Anterior cingulate cortex (tissue), 58 donors: ENCODE measurements at places on chromosomes 7 and 10.

DNA sequence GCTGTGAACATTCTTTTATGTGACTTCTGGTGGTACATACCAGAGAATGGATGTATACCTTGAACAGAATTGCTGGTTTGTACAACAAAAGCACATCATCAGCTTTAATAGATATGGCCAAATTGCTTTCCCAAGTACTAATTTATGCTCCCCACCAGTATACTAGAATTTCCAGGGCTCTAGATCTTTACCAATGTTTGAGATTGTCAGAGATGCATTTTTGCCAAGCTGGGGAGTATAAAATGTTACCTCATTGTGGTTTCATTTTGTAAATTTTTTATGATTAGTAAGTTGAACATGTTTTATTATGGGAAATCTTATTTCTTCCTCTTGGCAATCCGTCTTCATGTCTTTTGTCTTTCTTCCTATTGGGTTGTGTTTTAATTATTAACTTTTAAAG lies 179.9 kb upstream of the TMEM106B start:
- no peak for DNase-seq

DNA sequence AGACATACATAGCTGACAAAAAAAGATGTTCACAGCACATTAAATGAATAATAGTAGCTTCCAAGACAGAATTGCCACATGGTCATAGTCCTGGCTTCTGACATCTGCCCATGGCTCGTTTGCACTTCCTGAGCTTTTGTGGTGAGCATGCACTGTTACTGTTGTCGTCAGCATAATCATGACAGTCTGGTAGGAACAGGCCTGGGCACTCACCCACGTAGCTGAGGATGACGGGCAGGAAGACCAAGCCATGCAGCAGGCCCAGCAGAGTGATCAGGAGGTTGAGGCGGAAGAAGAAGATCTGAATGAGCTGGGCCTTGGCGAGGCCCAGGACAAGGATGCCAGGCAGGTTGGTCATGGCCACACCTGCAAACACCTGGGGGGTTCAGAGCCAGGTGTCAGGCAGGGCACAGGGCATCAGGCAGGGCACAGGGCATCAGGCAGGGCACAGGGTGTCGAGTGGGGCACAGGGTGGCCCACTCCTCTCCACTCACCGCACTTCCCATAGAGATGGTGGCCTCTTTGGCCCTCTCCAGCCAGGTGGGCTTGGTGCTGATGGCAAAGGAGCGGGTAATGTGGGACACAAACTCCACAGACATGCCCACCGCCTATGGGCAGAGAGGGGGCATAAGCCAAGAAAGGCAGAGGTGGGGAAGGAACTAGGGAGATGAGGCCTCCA lies 25.3 kb upstream of the NUDCD3 start:
- DNase-seq: no peak

DNA sequence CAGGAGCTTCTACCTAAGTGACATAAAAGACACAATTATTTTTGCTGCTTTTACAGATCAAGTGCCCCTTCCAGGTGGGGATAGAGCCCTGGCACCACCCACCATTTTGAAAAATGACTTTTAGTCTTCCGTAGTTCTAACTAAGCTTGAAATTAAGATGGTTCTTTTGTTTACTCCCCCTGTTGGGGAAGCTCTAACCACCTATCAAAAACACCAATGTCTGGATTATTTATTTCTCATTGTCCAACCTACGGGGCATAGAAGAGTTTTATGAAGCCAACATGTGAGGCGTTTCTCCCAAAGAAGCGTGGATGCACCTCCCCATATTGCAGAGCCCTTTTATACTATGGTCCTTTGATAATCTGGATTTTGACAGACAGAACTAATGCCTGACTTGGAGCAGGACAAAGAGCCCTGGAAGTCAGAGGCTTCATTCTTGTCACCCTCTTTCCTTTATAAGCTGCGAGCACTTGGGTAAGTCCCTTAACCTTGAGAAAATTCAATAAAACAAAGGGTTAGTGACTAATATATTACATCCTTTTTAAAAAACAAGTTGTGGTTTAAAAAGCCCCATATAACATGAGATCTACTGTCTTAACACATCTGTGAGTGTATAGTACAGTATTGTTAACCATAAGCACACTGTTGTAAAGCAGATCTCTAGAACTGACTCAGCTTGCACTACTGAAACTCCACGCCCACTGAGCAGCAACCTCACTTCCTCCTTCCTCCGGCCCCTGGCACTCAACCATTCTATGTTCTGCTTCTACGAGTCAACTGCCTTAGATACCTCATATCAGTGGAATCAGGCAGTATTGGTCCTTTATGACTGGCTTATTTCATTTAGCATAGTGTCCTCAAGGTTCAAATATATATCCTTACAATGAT lies 67.5 kb downstream of the ATXN7L1 start:
- DNase-seq: no peak

DNA sequence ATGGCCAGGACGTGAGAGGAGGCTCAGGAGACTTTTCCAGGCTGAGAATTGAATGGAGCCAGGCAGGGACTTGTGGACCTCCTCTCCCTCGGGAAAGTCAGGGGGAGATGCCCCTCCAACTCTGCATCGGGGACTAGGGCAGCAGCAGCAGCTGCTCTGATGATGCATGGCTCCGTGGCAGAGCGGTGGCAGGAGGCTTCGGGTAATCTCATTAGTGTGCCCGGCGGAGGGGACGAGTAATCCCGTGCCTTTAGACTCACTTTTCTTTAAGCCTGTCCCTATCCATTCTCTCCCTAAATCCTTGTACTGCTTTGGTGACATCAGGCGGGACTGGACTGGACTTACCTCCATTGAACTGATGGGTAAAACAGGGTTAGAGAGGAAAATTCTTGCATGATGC lies 75.1 kb downstream of the ZMIZ1 start:
- no peak for DNase-seq

GRCh38 chr7:131525820-131526219 lies 30.6 kb downstream of the PODXL start:
- no peak for DNase-seq

DNA sequence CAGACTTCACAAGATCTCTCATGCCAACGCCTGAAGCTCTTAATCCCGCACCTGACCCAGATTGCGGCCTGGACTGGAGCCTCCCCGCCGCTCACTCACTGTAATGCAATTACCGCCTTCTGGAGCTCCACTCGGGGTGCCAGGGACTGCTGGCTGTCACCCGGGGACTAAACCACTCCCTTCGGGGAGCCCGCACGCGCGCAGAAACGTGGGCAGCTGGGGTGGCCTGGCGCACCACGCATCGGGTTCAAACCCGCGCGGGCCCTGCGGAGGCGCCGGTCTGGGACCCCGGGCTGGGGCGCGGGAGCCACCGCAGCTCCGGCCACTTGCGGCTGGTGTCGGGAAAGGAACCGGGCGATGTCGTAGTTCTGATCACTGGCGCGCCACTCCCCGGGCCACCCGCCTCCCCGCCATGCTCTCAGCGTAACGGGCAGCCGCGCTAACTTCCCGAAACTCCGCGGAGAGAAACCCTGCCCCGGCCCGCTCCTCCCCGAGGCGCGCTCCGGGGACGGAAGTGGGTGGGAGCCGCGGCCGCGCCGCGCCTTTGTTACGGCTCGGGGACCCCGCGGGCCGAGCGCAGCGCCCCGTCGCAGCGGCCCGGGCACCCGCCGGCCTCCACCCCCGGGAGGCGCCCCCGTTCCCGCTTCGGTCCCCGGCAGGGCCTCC lies 100.3 kb upstream of the SVIL start:
- peak; percentile 20 for DNase-seq

GRCh38 chr7:128003787-128004186 lies 27.4 kb downstream of the LRRC4 start:
- DNase-seq: no peak

GRCh38 chr10:69492746-69493462 lies 41.6 kb downstream of the TSPAN15 start:
- no peak for DNase-seq

GRCh38 chr10:119970107-119970506 lies 77.6 kb downstream of the SEC23IP start:
- DNase-seq: no peak

DNA sequence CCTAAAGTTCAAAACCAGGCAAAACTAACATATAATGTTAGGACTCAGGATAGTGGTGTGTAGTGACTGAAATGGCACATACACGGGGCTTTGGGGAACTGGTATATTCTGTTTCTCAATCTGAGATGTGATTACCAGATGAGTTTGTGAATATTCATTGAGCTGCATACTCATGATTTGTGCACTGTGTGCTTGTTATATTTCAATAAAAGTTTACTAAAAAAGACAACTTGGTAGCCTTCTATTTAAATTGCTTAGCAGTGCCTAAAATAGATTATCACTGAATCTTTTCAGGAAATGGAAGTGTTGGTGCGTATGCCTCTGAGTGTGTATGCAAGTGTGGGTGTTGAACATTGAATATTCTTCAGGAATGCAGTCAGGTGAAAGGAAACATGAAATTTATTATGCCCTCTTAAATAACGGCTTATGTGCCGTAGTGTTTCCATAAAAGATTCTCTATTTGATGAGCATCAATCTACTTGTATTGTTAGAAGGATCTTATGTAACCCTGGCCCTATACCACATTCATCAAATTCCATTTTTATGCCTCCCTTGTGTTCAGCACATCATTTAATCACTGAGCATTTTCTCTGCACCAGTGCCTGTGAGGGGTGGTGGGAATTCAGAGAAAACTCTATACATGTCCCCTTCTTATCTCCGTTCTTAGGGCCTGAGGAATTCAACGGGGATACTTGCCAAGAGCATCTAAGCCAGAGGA lies 82.6 kb upstream of the AUTS2 start:
- no peak for DNase-seq

DNA sequence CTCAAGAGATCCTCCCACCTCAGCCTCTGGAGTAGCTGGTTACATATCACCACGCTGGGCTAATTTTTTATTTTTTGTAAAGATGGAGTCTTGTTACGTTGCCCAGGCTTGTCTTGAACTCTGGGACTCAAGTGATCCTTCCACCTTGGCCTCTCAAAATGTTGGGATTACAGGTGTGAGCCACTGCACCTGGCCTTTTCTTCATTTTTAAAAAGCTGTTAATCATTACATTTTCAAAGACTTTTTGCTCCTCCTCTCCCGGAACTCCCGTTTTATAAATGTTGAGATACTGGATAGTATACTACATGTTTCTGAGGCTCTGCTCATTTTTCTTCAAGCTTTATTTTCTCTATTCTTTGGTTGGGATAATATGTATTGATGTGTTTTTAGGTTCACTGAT lies 16.4 kb downstream of the AOAH start:
- no peak for DNase-seq

GRCh38 chr7:100602889-100603725 lies 944 bp downstream of the PCOLCE start:
- no peak for DNase-seq

- DNase-seq: no peak
Measured at GRCh38 chr7:155441856-155442255, 16.1 kb upstream of the EN2 start.

- DNase-seq: peak; percentile 33
Measured at GRCh38 chr10:75375838-75376237, 25.7 kb downstream of the ZNF503 start.

- DNase-seq: no peak
Measured at GRCh38 chr7:85730012-85730411, 543.2 kb upstream of the SEMA3D start.

DNA sequence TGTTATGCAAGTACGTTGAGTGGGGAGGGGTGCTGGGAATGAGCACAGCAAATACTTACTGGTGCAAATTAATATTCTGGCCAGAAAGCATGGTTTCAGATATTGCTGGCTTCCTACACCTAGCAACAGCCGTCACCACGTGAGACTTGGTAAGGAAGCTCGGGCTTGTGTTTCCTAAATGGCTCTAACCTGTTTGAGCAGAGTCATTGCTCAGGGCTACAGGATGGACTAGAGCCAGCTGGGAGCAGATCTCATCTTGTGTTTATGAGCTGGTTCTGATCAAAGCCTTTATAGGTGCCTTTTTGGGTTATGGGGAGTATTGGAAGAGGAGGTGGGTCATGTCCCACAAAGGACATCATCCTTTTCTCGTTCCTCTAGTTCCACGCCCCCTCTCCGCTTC lies 200.3 kb downstream of the BUB3 start:
- DNase-seq: no peak

- DNase-seq: no peak
Measured at GRCh38 chr7:106022193-106022821, 59.2 kb downstream of the CDHR3 start.

DNA sequence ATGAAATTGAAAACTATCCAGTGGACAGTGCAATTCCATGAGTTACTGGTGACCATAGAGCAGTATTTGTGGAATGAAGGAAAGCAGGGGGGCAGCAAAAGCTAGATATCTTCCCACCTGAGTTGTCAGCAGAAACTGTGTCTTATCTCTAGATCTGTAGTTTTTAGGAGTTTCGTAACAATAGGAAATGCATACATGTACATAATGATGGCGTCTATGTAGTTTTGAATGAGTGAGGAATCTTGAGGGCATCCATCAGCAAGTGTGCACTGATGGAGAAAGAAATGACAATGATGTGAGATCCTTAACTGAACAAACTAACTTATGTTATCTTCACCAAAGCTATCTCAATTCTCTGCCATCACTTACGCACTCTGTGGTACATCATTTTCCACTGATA lies 114.5 kb downstream of the LRRC4 start:
- no peak for DNase-seq

- DNase-seq: no peak
Measured at GRCh38 chr10:86958901-86959736, 720 bp downstream of the SNCG start.

DNA sequence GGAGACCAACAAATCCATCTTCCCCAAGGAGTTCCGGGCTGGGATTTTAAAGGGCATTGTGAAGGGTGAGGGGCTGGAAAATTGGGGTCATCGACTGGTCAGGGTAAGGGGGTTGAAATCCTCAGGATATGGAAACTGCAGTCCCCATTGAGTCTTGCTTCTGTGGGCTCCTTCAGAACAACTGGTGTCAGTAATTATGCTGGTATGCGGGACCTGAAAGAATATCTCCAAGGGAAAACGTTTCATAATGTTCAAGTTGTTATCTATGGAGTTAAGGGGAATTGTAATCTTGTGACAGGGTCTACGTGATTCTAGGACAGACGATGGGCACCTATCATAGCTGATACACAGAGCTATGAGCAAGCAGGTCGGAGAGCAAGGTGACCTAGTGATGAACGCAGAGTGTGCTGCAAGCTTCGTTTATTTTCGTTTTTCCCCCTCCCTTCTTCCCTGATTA lies 494 bp upstream of the RHBDD2 start:
- no peak for DNase-seq
